ENCODE measurements at places on chromosomes 12 and 14.
A peak's percentile ranks its signal among the peaks of the same experiment; 100 is the strongest.

DNA sequence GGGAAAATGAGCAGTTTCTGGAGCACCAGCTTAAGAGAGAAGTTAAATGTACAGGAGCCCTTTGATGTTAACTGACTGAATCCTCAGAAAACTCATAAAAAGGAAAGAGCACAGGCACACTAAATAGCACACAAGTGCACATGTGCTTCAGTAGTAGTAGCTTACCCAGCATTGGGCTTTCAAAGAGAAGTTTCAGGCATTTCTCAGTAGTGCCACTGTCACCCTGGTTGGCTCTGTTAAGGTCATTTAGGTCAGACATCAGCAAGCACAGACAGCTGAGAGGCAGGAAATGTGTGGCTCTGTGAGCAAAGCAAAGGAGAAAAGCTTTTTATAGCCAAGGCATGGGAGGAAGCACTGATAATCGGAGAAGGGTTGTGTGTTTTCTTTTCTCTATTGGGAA lies 96.3 kb upstream of the HIF1A start:
- DNase-seq: no peak

GRCh38 chr12:123621101-123621500 lies 12.4 kb downstream of the EIF2B1 start:
- peak; percentile 28 for DNase-seq

DNA sequence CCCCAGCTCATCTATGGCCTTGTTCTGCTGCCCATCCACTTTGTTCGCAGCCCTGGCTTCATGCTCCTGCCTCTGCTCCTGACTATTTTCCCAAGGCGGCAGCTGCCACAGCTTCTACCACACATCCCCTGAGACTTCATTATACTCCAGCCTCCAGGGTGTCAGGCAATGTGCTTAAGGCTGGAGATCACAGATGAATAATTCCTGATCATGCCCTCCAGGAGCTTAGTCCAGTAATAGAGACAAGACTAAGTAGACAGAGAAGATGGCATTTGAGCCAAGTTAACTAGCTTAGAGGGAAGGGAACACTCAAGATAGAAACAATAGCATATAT lies 7.1 kb downstream of the TAPBPL start:
- DNase-seq: no peak

DNA sequence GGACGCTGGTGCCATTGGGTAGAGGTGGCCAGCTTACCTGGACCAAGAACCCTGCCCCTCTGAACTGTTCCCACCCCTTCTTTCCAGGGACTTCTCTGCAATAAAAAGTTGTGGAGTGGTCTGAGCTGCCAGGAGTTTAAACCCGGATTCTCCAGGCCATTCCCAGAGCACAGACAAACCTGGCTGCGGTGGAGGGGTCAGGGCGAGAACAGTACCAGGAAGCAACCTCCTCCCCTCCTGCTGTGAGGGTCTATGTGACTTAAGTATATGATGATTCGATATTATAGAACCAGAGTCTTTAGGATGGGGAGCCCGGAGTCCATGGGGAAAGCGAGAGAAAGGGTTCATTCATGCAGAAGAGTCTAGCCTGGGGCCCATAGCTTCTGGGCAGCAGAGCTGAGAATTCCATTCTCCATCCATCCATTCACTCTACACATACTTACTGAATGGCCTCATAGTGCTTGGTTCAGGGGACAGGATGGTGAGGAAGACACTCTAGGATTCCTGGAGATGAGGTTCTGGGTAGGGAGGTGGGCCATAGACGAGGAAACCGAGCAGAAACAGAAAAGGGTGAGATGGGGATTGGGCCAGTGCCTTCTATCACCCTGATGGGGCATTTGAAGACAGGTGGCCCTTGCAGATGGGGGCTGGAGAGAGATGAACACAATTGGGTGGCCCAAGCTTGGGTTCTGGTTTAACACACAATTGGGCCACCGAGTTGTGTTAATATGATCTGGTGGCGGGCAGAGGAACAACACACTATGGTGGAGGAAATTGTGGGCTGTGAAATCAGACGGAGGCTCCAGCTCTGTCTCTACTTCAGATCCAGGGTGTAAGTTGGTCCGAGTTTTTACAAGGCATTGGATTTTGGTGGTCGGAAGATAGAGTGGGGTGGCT lies 5.2 kb downstream of the KRT86 start:
- no peak for DNase-seq

- peak; percentile 49 for DNase-seq
Measured at GRCh38 chr12:70661466-70662161, 24.4 kb upstream of the PTPRB start.

DNA sequence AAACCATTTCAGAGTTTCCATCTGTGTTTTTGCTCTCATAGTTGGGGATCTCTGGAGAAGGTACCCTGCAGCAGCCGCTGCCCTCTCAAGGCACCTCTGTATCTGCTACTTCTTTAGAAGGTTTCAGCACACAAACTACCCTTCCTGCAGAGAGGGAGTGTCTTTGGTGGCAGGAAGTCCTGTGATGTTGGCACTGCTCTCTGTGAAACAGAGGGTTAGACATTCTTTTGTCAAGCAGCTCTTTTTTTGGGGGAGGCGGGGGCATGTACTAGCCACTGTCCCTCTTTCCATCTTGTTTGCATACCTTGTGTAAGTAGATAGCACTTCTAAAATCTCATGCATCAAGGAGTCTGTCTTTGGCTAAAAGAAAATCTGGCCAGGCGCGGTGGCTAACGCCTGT lies 352.6 kb downstream of the BMP4 start:
- no peak for DNase-seq

- DNase-seq: no peak
Measured at GRCh38 chr12:66537876-66538275, 141.0 kb downstream of the GRIP1 start.

- DNase-seq: peak; percentile 50
Measured at GRCh38 chr12:116313194-116313927, 35.9 kb upstream of the MED13L start.

DNA sequence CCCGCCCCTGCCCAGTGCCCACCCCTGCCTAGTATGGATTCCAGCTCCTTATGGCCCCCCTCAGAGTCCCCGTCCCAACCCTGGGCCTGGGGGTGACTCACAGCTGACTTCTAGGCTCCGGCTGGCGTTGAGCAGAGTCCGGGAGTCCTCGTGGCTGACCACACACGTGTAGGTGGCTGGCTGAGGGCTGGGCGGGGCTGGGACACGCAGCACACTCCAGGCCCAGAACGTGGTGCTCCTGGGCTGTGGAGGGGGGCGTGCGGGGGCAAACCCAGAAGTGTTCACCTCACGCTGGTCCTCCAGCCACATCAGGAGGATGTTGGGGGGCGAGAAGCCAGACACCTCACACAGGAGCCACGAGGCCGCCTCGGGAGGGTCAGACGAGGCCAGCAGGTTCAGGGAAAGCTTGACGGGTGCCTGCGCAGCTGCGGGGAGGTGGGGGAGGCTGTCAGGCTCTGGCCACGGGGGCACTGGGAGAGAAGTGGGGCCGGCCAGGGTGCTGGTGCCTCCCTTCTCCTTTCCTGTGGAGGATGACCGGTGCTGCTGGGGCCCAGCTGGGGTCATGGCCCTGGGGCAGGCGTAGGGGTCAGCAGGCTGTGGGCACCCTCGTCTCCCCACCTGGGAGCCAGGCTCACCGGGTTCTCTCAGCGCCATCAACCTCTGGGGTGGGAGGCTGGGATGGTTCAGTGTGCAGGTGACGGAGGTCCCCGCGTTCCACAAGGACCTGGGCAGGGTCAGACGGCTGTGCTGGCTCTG lies 314.1 kb downstream of the TMEM121 start:
- no peak for DNase-seq

DNA sequence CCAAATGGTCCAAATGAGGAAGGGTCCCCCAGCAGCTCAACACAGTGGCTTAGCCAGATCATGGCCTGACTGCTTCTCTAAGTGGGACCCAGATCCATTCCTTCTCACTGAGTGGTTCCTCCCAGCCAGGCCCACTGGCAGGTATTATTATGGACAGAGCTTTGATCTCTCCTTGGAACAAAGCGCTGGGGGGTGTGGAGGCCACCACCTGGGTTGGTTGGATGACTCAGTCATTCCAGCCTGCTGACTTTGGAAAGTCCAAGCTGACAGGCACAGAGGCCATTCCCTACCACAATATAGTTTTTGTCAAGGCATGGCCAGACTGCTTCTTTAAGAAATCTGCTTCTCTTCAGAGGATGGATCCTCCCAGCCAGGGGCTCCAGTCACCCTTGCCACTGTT lies 341.1 kb downstream of the BTG1 start:
- peak; percentile 12 for DNase-seq

DNA sequence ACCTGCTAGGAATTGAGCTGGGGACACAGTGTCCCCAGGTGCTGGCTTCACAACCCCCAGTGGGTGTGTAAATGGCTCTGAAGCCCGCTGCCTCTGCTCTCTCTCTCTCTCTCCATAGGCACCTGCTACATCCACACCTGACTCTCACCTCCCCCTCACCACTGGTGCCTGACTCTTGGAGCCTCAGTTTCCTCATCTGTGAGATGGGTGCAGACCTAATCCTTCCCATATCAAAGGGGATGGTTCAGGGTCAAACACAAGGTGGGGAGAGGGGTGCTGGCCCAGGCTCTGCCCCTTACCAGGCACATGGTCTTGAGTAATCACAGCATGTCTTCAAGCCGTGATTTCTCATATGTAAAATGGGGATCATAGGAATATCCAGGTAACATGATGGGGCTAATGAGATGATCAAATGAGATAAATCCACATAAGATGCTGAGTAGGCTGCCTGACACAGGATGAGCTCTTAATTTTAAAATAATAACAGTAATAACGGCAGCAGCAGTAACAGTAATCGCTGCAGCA lies 37.6 kb downstream of the TESC start:
- DNase-seq: no peak

DNA sequence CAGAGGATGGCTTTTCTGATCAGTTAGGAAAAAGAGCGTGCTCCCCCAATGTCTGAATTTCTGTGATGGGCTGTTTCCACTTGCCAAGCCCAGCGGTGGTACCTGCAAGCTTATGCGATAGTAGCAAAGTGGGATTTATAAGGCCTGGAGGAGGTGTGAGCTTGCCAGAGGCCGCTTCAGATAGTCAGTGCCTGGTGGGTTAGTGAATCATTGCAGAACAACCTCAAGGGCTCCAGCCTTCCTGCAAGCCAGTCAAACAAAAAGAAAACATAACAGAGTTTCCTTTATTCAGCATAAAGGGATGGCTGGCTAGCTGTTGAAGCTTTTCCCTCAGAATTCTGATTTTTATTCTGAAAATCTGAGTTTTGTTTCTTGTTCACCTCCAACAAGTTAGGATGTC lies 7.6 kb upstream of the BMP4 start:
- no peak for DNase-seq

- peak; percentile 74 for DNase-seq
Measured at GRCh38 chr12:58922849-58923248, 2.5 kb upstream of the LRIG3 start.

DNA sequence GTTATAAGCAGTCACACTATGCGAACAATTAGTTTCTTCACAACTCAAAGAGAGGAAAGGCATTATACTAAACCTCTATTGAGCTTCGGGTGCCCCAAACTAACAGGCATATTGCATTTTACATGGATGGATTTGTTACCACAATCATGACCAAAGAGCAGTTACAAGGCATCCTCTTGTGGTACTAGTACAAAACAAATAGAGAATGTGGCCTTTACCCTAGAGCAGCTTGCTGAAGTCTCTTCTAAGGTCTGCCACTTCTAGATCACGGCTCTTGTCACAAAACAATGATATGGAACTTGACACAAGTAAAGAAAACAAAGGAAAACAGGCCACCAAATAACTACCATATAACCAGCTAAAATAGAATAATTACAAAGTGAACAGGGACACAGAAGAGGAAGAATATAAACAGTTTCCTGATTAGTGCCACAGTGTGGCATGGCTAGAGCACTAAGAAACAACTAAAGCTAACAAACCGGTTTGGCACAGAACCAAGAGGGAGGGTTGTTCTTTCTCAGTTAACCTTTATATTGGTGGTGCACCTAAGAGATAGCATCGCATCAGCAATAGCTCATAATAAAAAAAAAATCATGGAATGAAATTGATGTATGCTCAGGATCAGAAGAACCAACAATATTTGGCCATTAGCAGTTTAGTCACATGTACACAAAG lies 209.7 kb upstream of the ATP2B1 start:
- DNase-seq: no peak

DNA sequence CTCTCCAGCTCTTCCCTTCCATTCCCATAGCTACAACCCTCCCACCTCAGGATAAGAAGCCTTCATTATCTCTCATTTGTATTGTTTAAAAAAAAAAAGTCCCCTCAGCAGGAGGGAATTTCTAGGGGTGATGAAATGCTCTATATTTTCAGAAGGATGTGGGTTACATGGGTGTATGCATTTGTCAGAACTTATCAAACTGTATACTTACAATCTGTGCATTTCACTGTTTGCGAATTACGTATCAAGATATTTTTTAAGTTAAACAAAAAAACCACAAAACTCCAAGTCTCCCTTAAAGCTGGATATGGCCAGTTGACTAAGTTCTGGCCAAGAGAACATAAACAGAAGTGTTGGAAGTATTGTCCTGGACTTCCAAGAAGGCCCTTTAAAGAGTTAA lies 2.0 kb upstream of the FKBP11 start:
- peak; percentile 18 for DNase-seq

- DNase-seq: no peak
Measured at GRCh38 chr12:45205165-45205825, 10.6 kb upstream of the ANO6 start.

DNA sequence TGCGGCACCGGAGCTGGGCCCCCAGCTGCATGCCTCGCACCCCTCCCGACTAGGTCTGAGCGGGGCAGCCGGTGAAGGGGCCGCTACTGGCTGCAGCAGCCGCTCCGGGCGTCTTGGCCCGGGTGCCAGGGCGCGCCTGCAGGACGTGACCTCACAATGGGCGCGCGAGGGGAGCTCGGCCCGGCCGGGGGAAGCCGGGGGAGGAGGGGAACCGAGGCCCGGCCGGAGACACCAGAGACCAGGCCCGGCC lies 353 bp downstream of the BAG5 start:
- no peak for DNase-seq

- no peak for DNase-seq
Measured at GRCh38 chr14:104678901-104679705, 10.3 kb upstream of the INF2 start.

GRCh38 chr12:89977405-89978085 lies 268.9 kb upstream of the ATP2B1 start:
- peak; percentile 56 for DNase-seq

DNA sequence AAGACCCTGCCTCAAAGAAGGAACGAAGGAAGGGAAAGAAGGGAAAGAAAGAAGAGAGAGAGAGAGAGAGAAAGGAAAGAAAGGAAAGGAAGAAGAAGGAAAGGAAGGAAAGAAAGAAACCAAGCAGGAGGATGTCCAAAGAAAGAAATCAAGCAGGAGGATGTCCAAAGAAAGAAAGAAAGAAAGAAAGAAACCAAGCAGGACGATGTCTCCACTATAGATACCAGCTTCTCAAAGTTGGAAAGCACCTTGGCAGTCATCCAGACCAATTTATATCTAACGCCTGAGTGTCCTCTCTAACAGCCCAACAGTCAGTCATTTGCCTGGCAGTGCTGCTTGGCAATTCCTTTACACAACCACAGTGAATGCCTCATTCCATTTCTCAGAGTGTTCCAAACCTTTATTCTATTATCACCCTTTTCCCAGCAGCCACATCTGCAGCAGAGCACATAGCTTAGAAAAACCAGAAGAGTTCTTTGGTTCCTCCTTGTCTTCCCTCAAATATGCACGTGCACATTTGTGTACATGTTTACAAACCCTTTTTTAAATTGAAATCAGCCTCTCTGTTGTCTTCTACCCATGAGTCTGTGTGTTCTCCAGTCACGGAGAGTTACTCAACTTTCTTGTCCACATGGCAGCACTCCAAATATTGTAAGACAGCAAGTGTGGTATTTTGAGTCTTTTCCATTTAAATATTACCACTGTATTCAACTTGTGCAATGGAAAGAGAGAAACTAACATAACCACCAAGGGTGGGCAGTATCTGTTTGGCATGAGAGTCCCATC lies 138.4 kb downstream of the STXBP6 start:
- DNase-seq: peak; percentile 88

GRCh38 chr12:94716339-94716738 lies 66.0 kb upstream of the TMCC3 start:
- no peak for DNase-seq
